Hepatocyte (in vitro differentiated cells): ENCODE measurements at places on chromosomes 3 and 15. TPM values are rescaled to one million over a fixed set of nuclear protein-coding genes. Genes with fewer than 3 reads are reported as not detected.

- DNase-seq: peak; percentile 68
Observed at GRCh38 chr15:92383519-92384324, 10.0 kb upstream of the ST8SIA2 start.

GRCh38 chr15:37362414-37362813, 262.1 kb upstream of the MEIS2 start:
- no peak for DNase-seq

DNA sequence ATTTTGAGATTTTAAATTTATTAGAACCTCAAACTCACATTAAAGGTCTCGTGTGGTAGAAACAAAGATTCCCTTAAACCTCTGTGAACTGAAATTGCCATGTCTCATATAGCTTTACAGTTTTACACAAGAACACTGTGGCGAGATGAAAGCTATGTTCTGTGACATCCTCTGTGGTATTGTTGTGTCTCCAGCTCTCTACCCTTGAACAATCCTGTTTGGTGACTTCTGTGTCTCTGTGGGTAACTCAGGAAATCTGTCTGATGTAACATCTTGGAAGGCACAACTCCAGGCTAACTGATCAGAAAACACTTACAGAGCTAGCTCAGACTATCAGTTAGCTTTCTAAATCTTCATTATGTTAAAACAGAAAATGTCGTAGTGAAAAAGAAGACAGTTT, 318.8 kb upstream of the GBE1 start:
- DNase-seq: no peak

- no peak for DNase-seq
Observed at GRCh38 chr3:66208189-66208588, 12.6 kb upstream of the SLC25A26 start.

DNA sequence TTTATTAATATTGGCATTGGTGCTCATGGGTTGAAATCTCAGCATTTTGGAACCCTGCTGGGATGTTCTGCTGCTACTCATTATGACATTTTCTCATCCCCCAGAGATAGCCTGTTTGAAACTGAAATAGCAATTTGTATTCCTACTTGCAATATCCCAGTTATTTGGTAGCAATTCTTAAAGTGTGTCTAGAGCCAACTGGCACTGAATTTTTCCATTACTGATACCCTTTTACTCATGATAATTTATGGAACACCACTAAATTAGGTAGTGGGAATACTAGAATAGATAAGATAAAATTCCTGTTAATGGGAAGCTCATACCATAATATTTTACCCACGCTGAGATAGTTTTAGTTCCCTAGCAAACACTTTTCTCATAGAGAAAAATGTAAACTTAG, 309.3 kb downstream of the SV2B start:
- DNase-seq: no peak

- DNase-seq: peak; percentile 65
Observed at GRCh38 chr3:187286467-187287059, 5.0 kb downstream of the MASP1 start.

DNA sequence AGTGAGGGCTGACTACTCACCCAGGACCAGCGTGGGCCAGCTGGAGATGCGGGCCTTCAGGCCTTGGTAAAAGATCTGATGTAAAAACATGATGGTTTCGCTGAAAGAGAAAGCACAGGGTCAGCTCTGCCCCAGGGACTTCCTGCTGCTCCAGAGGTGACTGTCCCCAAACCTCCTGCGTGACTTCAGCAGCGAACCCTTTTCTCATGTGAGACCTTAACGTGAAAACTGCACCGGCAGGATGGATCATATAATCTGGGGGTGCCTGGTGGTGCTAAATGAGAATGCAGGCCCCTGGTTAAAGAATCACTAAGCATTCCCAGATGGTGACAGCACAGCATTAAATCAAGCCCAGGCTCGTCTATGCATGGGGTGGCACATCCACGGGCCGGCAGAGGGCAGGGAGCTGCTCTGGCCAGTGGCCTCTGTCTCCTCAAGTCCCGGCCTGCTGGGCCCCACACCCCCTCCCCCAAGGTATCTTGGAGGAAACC, 55.4 kb downstream of the RASGRF1 start:
- DNase-seq: no peak

- no peak for DNase-seq
Observed at GRCh38 chr15:70014860-70015490, 82.7 kb downstream of the TLE3 start.

GRCh38 chr3:23626442-23626841, 179.3 kb upstream of the UBE2E1 start:
- no peak for DNase-seq

- no peak for DNase-seq
Observed at GRCh38 chr3:149732234-149732633, 20.1 kb downstream of the COMMD2 start.

DNA sequence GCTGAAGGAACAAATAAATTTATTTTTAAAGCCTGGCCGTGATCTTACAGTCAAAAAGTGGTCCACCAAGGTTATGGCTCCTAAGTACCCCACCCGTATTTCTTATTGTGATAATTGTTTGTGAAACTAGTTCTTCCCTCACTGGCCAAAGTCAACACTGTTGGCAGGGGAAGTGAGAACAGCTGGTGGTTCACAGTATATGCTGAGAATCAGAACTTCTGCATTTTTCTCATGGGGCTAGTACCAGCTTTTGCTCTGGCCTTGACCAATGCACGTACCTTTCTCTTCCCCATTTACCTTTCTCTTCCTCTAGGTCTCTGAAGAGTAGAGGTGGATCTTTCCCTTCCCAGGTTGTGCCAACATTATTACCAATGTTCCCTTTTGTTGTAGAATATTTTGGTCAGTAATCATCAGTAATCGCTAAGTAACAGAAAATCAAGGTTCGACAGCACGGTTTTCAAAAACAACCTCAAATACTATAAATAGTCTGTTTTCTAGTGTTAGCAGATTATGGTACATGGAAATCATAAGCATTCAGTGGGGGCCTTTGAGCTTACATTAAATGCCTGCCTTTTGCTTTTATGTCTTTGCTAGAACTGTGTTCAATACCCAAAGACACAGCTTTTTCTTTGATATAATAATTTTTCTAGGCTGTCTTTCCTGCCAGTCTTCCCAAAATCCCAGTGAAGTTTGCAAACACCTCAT, 268.0 kb downstream of the LPP start:
- no peak for DNase-seq

GRCh38 chr3:64255741-64256340, 30.6 kb upstream of the PRICKLE2 start:
- DNase-seq: no peak

Gene LAMB2
- polyA plus RNA-seq: 437 and 474 TPM in 2 replicates

Gene FNDC3B
- 61.2 and 66.3 TPM in 2 replicates for polyA plus RNA-seq

DNA sequence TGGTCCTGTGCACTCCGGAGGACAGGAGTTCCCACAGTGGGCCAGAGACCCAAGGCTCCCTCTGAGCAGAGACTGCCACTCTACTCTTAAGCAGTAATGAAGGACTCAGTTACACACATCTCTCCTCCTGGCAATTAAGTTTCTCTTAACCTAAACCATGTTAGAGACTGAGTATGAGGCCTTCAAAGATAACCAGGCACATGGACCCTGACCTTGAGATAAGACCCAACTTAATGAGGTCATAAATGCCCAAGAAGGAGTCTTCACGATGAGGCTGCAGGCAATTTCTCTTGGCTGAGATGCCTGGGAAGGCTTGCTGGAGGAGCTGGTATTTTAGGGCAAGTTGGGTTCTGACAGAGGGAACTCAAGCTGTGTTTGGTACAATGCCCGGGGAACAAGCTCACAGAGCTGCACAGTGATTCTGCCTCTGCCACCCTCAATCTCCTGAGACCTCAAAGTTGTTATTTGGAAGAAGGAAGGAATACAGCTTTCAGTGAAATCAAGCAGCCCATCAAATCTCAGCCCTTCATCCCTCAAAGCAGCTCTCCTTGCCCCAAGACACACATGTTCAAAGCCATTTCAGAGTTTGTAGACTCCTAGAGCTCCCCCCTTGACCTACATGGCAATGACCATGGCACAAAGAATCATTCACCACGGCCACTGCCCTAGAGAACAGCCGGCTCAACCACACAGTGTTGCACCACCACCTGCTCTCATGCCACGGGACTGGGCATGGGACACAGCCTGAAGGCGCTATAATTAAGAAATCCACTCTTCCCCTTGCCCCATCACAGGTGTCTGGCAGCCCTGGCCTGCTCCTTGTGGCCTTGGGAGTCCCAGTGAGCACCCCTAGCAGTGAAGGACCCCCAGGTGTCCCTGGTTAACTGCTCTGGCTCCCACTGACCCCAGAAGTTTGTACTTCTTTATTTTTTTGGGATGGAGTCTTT, 7.1 kb downstream of the RMDN3 start:
- DNase-seq: no peak

- no peak for DNase-seq
Observed at GRCh38 chr3:181723625-181724191, 12.0 kb downstream of the SOX2 start.

DNA sequence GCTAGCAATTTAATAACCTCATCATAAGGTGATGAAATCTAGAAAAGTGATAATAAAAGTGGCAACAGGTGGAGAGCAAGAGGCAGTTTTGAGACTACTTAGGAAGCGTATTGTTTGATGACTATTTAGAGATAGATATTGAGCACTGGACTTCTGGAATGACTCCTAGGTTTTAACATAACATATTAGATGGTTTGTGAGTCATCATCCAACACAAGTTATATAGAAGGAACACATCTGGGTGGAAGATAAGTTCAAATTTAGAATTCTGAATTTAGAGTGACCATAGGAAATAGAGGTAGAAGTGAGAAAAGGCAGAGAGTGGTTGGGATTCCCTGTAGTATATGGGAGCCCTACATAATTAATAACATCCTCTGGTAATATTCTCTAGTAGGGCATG, 282.8 kb upstream of the ALCAM start:
- DNase-seq: no peak

Gene A4GNT
- 0.28 TPM in 1 of 2 replicates, not detected in the other for polyA plus RNA-seq

Gene CTDSPL
- 29.2 and 39.9 TPM in 2 replicates for polyA plus RNA-seq

DNA sequence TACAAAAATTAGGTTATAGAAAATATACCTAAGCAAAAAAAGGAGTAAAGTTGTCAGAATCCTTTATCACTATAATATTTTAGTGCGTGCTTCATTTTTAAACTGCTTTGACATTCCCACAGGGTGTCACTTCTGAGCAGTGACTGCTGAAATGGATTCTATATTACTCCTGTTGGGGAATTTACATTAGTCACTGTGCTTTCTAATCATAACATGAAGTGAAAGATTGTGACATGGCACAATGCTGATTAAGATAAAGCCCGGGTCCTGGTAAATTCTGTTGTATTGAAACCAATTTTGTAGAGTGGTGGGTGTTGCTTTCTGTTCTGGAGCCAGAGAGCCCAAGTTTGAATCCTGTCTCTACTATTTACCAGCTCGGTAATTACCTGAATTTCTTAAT, 36.4 kb upstream of the EHHADH start:
- DNase-seq: no peak

DNA sequence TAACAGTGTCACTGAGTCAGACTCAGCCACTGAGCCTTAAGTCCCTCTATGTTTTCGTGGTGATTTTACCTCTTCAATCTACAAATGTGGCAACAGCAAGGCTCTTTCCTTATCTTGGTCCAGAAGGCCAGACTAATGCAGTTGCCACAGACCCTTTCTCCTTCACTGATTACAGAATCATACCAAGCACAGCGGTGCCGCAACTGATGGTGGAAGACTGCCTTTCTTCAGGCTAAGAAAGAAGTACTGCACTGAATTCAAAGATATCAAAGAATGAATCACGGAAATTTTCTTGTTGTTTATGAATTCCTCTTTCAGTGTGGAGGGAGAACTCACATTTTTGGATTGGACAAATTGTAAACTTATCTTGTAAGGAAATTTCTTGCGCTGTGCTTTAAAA, 18.6 kb downstream of the DCP1A start:
- DNase-seq: peak; percentile 62

Gene ADGRG7
- polyA plus RNA-seq: 2.5 and 4.9 TPM in 2 replicates

GRCh38 chr3:196688349-196688748, 23.7 kb downstream of the CEP19 start:
- peak; percentile 29 for DNase-seq

- DNase-seq: no peak
Observed at GRCh38 chr3:172177046-172177445, 137.7 kb downstream of the FNDC3B start.

DNA sequence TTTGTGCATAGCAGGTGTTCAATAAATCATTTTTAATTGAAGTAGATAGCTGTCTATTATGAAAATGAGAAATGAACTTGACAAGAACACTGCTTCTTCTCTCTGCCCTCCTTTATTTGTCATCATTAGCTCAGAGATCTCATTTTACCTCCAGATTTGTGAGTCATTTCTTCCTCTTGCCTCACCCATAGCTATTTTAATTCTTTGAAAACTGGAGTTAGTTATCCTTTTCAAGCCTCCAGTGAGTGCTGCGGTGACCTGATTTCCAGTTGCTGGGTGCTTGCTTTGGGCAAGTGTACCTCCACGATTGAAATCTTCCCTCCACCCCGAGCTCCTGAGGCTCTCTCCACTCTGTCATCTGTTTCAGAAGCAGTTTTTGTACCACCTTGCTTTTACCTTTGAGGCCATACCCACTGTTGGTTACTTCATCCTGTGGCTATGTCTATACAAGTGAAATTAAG, 114.6 kb downstream of the NFKBIZ start:
- DNase-seq: no peak

GRCh38 chr3:170542704-170543103, 43.2 kb downstream of the SLC7A14 start:
- DNase-seq: no peak

DNA sequence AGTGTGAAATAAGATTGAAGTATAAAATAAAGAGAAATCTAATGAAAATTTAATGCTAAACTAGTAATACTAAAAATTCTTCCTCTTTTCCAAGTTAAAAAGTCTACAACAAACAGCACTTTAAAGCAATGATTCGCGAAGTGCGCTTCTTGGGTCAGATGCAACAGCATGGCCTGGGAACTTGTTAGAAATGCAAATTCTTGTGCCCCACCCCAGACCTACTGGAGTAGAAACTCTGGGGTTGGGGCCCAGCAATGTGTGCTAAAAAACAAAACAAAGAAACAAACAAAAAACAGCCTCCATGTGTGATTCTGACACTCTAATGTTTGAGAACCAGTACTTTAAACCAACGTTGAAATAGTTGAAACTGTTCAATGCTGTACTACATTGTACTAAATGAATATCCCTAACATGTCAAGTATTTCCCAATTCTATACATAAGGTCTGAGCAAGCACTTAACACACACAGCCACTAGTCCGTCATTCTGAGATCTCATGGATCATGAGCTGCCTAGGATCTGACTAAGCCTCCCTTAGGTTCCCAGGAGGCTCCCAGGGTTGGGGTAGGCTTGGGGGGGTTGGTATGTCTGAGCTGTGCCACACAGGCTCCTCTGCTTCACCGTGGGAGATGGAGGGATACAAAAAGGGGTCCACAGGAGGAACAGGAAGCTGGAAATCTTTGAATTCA, 6.1 kb downstream of the RASGRP1 start:
- DNase-seq: no peak
